ENCODE measurements at places on chromosomes 1 and 21. TPM values are rescaled to one million over a fixed set of nuclear protein-coding genes. Genes with fewer than 3 reads are reported as not detected.

DNA sequence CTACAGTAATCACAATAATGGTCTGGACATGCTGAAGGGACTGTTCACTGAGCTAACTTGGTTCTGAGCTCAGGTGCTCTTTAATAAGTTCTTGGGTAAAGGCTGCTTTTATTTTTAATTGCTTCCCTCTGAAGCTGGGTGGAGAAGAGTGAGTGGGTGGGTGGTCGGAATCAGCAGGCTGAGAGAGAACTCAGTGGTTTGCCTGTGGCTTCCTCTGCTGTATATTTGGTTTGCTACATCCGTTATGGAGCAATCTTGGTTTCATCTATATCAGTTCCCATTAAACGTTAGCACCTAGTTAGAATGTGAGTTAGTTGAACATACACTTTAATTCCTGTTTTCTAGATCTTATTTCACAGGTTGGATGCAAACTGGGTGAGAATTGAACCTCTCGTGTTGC lies 23.3 kb downstream of the CNIH4 start:
- no peaks in the 10 kb centered on the region for H3K27me3 ChIP-seq
- no peak for DNase-seq
- no peak overlapping the region for H3K4me3 ChIP-seq
- no peaks in the 10 kb centered on the region for H3K4me1 ChIP-seq

CA6 gene
- total RNA-seq, result not detected

CD5L gene
- total RNA-seq, result 0.25 TPM

GRCh38 chr1:67689267-67690017 lies 4.4 kb downstream of the GADD45A start:
- peaks cover 10% of the 10 kb centered on the region for H3K4me1 ChIP-seq
- H3K27me3 ChIP-seq, result no peaks in the 10 kb centered on the region
- no peak overlapping the region for H3K27ac ChIP-seq
- no peak for DNase-seq

DNA sequence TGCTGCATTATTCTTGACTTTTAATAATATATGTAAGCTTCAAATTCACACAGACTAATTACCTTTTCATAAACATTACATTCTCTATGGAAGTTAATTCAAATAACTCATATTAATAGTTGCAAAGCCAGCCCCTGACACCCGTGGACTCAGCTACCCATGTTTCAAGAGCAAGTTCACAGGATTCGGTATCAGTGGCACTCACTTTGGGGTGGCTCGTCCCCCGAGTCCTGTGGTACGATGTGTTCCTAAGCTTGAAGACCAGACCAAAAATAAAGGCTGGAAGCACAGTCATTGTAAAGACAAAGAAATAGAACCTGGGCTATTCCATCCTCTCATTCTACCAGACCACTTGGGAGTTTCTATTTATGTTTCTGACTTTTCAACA lies 70.9 kb downstream of the ITPKB start:
- H3K27ac ChIP-seq, result no peak overlapping the region
- H3K36me3 ChIP-seq, result no peaks in the 10 kb centered on the region
- peaks cover 41% of the 10 kb centered on the region for H3K4me1 ChIP-seq
- no peak for DNase-seq

- H3K36me3 ChIP-seq, result no peaks in the 10 kb centered on the region
- no peaks in the 10 kb centered on the region for H3K27me3 ChIP-seq
- peaks cover 23% of the 10 kb centered on the region for H3K4me1 ChIP-seq
- H3K4me3 ChIP-seq, result peak overlapping the region; percentile 99
- no peak overlapping the region for H3K27ac ChIP-seq
- no peak for DNase-seq
Observed at GRCh38 chr1:183636783-183637182, 1.2 kb upstream of the ARPC5 start.
